ENCODE measurements at places on chromosomes 16 and 17.

- peak; percentile 83 for DNase-seq
- peaks cover 19% of the 10 kb centered on the region for H3K4me1 ChIP-seq
- peak overlapping the region; percentile 35 for H3K4me3 ChIP-seq
- no peaks in the 10 kb centered on the region for H3K27me3 ChIP-seq
- peak overlapping the region; percentile 90 for H3K27ac ChIP-seq
Observed at GRCh38 chr17:43468691-43469139, 15.1 kb upstream of the DHX8 start.

DNA sequence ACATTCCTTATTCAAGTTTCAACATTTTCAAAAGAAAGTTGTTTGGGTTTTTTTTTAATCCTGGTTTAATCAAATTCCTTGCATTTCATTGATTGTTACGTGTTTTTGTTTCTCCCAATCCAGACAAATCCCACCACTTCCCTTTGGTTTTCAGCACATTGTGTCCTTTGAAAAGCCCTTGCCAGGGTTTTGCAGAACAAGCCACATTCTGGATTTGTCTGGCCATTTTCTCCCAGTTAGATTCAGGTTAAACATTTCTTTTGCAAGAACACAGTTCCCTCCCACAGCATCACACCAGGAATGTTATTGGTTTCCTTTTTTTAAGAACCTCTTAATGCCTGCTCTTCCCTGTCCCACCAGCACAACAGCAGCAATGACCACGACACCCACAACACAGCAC is 278.0 kb upstream of the SALL1 start:
- no peak for DNase-seq
- no peak overlapping the region for H3K4me3 ChIP-seq
- H3K27me3 ChIP-seq = no peaks in the 10 kb centered on the region
- no peaks in the 10 kb centered on the region for H3K36me3 ChIP-seq

GRCh38 chr17:61205931-61206330 is 193.7 kb upstream of the TBX2 start:
- H3K4me3 ChIP-seq = no peak overlapping the region
- H3K27ac ChIP-seq = no peak overlapping the region
- peaks cover 6% of the 10 kb centered on the region for H3K4me1 ChIP-seq

- H3K4me1 ChIP-seq = no peaks in the 10 kb centered on the region
- H3K27me3 ChIP-seq = no peaks in the 10 kb centered on the region
- no peak overlapping the region for H3K27ac ChIP-seq
- DNase-seq = peak; percentile 20
- H3K36me3 ChIP-seq = no peaks in the 10 kb centered on the region
Observed at GRCh38 chr17:12463102-12463501, 202.6 kb upstream of the MYOCD start.

- H3K4me1 ChIP-seq = peaks cover 28% of the 10 kb centered on the region
- H3K27me3 ChIP-seq = no peaks in the 10 kb centered on the region
- no peak overlapping the region for H3K27ac ChIP-seq
- no peak overlapping the region for H3K4me3 ChIP-seq
- no peak for DNase-seq
- H3K36me3 ChIP-seq = no peaks in the 10 kb centered on the region
Observed at GRCh38 chr17:1574697-1575471, 12.3 kb upstream of the PITPNA start.

- peaks cover 16% of the 10 kb centered on the region for H3K4me1 ChIP-seq
- no peak overlapping the region for H3K4me3 ChIP-seq
- no peak for DNase-seq
- peaks cover 26% of the 10 kb centered on the region for H3K36me3 ChIP-seq
- H3K27ac ChIP-seq = no peak overlapping the region
- H3K27me3 ChIP-seq = no peaks in the 10 kb centered on the region
Observed at GRCh38 chr17:75114552-75115314, 5.0 kb downstream of the ARMC7 start.

DNA sequence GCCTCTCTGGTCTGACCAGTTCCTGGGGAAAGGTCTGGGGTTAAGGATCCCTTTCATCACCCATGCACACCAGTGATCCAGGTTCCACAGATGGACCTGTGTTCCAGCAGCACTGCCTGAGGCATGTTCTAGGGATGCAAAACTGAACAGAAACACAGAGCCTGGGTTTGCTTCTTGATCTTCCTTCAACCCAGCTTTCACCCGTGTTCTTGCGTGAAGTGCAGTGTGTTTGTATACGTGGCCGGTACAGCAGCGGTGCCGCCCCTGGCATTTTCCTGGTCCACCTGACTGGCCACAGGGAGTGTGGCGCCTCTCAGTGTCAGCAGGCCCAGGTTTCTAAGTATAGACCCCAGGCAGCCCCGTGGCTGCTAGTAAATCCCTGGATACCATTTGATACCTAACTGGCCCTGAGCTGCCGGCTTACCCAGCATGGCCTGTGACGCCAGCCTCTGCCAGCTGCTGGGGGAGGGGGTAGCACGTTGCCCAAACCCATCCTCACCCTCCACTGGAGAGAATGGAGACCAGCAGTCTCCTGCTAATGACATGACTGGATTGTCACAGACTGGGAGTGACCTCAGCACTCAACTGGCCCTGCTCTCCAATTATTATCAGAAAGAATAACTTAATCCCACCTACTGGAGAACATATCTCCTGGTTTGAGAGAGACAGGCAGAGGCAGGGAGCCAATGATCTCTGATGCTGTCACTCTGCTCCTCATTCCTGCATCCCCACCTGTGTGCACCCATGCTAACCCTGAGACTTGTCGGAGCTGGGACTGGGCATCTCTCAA is 59.2 kb upstream of the LGALS9 start:
- DNase-seq = no peak
- H3K27me3 ChIP-seq = no peaks in the 10 kb centered on the region
- no peak overlapping the region for H3K27ac ChIP-seq
- peaks cover 24% of the 10 kb centered on the region for H3K4me1 ChIP-seq
- no peak overlapping the region for H3K4me3 ChIP-seq
- H3K36me3 ChIP-seq = peaks cover 3% of the 10 kb centered on the region

DNA sequence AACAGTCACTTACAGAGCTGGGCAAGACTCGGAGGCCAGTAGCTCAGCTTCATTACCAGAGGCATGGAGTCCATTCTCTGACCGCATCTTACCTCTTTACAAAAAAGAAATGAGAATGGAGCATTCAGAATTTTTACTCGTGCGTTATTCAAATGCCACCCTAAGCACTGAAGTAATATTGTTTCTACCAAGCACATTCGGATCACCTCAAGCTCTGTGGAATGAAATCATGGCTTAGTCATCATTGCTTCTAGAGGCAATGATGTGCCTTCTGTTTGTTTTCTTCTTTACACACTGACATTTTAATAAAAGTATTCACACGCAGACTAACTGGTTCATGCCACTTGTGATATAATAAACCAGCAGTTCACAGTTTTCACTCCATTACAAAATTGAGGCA is 206.8 kb downstream of the PHKB start:
- no peak overlapping the region for H3K27ac ChIP-seq
- DNase-seq = no peak
- H3K36me3 ChIP-seq = peaks cover 23% of the 10 kb centered on the region
- no peaks in the 10 kb centered on the region for H3K27me3 ChIP-seq

- H3K36me3 ChIP-seq = no peaks in the 10 kb centered on the region
- no peak for DNase-seq
- H3K27me3 ChIP-seq = no peaks in the 10 kb centered on the region
Observed at GRCh38 chr17:40531051-40531991, 29.9 kb upstream of the TNS4 start.

DNA sequence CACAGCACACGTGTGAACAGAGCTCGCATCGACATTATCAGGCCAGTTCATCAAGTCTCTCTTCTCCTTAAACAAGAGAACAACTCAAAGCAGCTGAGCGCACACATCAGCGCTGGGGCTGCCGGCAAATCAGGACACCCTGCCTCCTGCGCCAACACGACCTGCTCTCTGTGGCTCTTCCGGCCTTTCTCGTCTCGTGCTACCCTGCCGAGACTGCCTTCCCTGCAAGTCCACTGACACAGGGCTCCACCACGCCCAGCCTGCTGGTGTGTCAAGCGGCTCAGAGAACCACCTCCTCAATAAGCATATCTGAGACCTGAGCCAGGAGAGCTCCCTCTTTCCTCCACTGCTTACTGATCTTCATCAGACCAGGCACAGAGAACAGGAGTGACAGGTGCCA is 96.9 kb downstream of the ZNF778 start:
- H3K4me3 ChIP-seq = no peak overlapping the region
- no peak for DNase-seq
- no peaks in the 10 kb centered on the region for H3K27me3 ChIP-seq
- peaks cover 51% of the 10 kb centered on the region for H3K4me1 ChIP-seq

DNA sequence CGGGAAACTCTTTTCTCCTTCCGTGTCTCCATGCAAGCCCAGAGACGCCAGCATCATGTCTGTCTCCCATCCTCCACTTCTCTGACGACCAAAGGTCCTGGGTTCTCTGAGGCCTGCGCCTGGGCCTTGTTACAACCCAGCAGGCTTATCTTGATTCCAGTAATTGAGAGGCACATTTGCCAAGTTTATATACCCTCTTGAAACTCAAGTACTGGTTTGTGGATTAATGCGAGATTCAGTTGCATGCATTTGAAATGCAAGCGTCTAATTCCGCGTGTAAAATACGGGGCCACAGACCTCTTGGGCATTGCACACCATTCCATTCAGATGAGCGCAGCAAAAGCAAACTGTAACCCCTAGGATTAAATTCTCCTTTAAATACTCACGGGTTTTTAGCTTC is 28.7 kb upstream of the CRISPLD2 start:
- no peaks in the 10 kb centered on the region for H3K36me3 ChIP-seq
- no peak overlapping the region for H3K27ac ChIP-seq
- peaks cover 9% of the 10 kb centered on the region for H3K4me1 ChIP-seq
- peak; percentile 36 for DNase-seq

GRCh38 chr16:85422632-85423550 is 190.2 kb upstream of the GSE1 start:
- H3K4me3 ChIP-seq = no peak overlapping the region
- H3K27me3 ChIP-seq = no peaks in the 10 kb centered on the region
- H3K4me1 ChIP-seq = peaks cover 45% of the 10 kb centered on the region
- no peak for DNase-seq
- no peaks in the 10 kb centered on the region for H3K36me3 ChIP-seq

DNA sequence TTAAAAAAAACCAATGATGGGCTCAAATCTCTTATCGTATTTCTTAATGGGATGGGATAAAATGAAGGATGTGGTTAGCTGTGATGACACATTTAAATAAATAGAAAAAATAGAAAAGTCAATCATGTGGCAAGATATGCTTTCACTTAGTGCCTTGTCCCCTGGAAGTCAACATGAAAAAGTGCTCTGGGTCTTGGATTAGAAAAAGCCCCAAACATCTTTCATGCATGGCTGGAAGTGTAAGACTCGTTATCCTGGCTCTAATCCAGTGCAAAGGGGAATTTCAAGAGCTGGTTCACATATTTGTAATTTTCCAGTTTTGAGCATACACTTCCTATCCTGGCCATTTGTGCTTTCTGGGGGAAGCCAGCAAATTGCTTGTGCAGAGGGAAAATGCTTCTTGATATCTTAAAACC is 160.9 kb downstream of the MAP2K6 start:
- no peaks in the 10 kb centered on the region for H3K27me3 ChIP-seq
- peak; percentile 90 for DNase-seq
- no peaks in the 10 kb centered on the region for H3K36me3 ChIP-seq
- H3K4me1 ChIP-seq = peaks cover 5% of the 10 kb centered on the region
- peak overlapping the region; percentile 87 for H3K27ac ChIP-seq

DNA sequence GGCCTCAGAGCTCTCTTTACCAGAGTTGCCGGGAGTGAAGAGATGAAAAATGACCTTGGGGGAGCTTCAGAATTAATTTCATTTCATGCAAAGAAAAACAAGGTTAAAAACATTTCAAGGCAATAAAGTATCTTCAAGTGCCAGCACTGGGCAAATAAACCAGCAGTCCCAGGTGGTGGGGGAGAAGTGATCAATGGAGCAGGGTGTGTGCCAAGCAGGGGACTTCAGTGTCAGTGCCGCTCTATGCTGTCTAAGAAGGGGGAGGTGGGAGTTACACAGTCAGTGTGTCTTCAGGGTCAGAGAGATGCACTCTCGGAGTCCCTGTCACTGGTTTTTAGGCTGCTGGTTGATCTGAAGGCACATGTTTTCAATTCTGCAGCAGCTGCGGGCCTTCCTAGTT is 57.2 kb upstream of the MGAT5B start:
- H3K27ac ChIP-seq = no peak overlapping the region
- no peaks in the 10 kb centered on the region for H3K4me1 ChIP-seq
- no peak overlapping the region for H3K4me3 ChIP-seq
- no peak for DNase-seq
- H3K36me3 ChIP-seq = no peaks in the 10 kb centered on the region

GRCh38 chr16:72832621-72833248 is 215.2 kb downstream of the ZFHX3 start:
- DNase-seq = peak; percentile 75
- H3K4me3 ChIP-seq = no peak overlapping the region
- peaks cover 9% of the 10 kb centered on the region for H3K36me3 ChIP-seq
- H3K4me1 ChIP-seq = peaks cover 5% of the 10 kb centered on the region

- H3K4me3 ChIP-seq = peak within 1 kb of the TSS; percentile 80
- H3K27me3 ChIP-seq = peaks cover 62% of the 10 kb centered on the region
- no peak within 1 kb of the TSS for H3K27ac ChIP-seq
- peaks cover 13% of the 10 kb centered on the region for H3K4me1 ChIP-seq
- no peaks in the 10 kb centered on the region for H3K36me3 ChIP-seq
Observed at GRCh38 chr16:77788181-77789084, at the start of gene VAT1L. TSS of gene VAT1L (plus strand) at chr16:77788564. CDS start at chr16:77788683, 119 bp downstream.

- no peaks in the 10 kb centered on the region for H3K4me1 ChIP-seq
- peaks cover 9% of the 10 kb centered on the region for H3K27me3 ChIP-seq
- DNase-seq = no peak
- no peak overlapping the region for H3K27ac ChIP-seq
- no peak overlapping the region for H3K4me3 ChIP-seq
Observed at GRCh38 chr16:54631782-54632181, 298.9 kb upstream of the IRX5 start.

GRCh38 chr16:66013486-66013885 is 353.0 kb upstream of the CDH5 start:
- no peak overlapping the region for H3K27ac ChIP-seq
- H3K36me3 ChIP-seq = no peaks in the 10 kb centered on the region
- no peak overlapping the region for H3K4me3 ChIP-seq
- H3K4me1 ChIP-seq = no peaks in the 10 kb centered on the region
- no peak for DNase-seq

DNA sequence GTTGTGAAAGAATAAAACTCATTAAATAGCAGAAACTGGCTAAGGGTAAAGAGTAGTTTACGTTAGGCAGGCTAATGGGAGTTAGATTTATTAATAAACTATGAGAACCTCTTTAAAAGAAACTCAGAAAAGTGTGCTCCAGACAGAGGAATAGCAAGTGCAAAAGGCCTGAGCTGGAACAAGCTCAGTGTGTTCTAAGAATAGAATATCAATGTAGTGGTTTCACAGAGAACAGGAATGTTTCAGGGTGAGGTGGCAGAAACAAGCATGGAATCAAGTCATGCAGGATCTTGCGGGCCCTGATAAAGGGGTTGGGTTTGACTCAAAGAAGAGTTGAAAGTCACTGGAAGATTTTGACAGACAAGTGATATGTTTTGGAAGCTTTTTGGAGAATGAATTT is 164.0 kb upstream of the HS3ST3A1 start:
- peak; percentile 23 for DNase-seq
- no peaks in the 10 kb centered on the region for H3K36me3 ChIP-seq
- no peak overlapping the region for H3K27ac ChIP-seq
- no peak overlapping the region for H3K4me3 ChIP-seq
- H3K27me3 ChIP-seq = no peaks in the 10 kb centered on the region

DNA sequence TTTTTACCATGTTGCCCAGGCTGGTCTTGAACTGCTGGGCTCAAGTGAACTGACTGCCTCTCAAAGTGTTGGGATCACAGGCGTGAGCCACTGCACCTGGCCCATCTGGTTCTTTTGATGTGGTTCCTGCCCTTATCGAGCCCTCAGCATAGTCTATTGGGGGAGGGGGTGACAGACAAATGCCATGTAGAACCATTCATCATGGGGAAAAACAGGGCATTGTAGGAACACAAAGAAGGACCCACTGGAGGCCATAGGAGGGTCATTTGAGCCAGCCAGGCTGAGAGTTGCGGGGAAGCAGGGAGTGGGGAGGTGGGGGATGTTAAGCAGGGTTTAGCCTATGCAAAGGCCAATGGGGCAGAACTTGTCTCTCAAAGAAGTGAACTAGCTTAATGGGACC is 11.9 kb downstream of the SEC14L5 start:
- DNase-seq = no peak
- peaks cover 1% of the 10 kb centered on the region for H3K4me1 ChIP-seq
- H3K36me3 ChIP-seq = no peaks in the 10 kb centered on the region
- no peak overlapping the region for H3K4me3 ChIP-seq

All from mesenchymal stem cell (in vitro differentiated cells and primary cell).